ENCODE measurements at places on chromosomes 7 and 10.

DNA sequence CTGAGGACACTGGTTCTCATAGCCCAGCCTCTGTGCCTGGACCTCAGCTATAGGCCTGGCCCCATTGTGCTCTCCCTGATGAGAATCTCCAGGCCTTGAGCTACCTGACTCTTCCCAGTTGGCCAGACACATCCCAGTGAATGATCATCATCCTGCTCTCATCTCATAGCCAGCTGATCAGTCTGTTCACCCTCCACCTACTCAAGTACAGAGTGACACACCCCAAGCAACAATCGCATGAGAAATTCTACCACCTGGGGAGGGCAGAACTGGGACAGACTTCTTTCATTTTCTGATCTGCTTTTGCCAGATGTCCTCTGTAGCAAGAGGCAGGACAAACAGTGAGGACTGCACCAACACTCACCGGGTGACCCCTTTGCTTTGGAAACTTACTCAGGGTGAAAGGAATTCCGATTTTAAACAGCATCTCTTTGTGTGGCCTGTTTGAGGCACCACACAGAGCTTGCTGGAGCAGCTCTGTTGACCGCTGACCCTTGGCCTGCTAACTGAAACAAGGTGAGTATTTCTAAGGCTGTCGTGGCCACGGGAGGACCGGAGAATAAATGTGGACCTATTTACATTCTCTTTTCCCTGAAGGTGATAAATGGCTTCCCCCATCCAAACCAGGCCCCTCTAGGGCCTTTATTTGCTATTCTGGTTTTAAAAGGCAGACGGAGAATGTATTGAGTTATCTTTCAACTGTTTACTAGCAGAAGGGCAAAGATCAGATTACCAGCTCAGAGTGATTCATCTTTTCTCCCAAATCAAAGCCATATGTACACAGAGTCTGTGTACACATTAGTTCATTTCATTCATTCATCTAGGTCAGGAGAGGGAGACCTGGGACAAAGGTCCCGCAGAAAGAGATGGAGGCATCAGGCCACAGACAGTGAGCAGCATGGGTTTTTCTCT, 181.4 kb upstream of the TNS3 start:
- DNase-seq, result peak; percentile 81

DNA sequence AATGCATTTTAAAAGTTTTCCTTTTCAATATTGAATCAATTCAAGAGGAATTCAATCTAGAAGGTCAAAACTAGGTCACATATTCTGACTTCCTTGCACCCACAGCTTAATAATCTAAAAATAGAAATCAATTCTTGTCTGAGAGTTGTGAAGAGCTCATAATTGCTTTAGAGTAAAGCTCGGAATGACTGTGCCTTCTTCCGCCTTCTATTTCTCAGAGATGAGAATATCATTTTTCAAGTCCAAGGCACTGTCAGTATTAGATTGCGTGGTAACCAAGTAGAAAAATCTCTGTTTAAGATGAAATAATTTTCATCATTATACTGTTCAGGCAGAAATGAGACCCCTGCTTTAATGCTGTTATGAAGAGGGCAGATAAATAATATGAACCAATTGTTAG, 272.2 kb upstream of the NFE2L3 start:
- no peak for DNase-seq

- DNase-seq, result no peak
These were observed 16.3 kb downstream of the TAX1BP1 start for GRCh38 chr7:27756298-27756697.

DNA sequence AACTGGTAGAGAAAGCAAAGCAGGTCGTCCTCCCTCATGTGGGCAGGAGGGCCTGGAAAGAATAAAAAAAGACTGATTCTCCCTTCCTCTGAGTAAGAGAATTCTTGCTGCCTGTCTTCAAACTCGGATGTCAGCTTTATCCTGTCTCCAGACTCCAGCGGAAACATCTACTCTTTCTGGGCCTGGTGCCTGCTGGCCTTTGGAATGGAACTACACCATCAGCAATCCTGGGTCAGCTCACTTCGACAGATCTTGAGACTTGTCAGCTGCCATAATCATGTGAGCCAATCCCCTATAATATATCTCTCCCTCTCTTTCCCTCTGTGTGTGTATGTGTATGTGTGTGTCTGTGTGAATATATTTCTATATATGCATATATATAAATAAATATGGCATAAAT, 411.0 kb upstream of the DPP6 start:
- no peak for DNase-seq

DNA sequence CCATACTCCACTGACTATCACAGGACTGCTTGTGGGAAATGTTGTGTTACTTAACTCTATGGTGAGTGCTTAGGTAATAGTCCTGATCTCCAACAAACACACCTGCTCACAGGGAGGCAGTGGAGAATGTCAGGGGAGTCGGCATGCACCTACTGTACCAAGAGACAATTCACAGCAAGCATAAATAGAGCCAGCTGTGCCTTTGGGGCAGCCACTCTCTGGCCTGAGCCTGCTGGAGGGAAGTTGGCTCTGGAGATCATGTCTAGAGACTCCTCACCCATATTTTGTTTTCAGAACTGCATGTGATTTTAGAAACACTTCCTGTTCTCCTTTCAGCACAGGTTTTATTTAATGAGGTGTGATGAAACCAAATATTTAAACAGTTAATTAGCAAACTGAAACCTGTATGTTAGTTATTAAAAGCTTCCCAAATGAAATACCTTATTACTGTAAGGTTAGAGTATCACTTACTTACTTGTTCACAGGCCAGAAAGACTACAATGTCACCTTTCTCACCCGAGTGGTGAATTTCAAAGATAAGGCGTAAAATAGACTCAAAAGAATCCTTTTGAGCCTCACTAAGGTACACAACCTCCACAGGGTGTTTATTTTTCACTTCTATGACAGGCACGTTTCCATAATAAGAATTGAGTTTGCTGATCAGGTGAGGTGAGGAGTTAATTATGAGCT, 21.8 kb downstream of the DHX32 start:
- DNase-seq, result peak; percentile 26

DNA sequence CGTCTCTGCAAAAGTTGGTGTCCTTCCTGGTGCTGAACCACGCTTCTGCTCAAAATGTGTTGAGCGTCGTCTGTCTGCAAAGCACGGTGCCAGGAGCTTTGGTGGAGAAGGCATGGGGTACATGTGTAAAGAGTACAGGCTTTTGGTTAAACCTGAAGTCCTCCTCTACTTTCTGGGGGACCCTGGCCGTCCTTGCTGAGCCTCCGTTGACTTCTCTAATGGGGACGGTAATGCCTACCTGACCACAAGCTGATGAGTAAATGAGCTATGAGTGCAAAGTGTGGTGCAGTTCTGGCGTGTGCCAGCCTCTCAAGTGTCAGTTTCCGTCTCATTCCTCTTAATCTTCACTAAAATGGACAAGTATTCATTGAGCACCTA, 527 bp upstream of the HERPUD2 start:
- DNase-seq, result peak; percentile 11

DNA sequence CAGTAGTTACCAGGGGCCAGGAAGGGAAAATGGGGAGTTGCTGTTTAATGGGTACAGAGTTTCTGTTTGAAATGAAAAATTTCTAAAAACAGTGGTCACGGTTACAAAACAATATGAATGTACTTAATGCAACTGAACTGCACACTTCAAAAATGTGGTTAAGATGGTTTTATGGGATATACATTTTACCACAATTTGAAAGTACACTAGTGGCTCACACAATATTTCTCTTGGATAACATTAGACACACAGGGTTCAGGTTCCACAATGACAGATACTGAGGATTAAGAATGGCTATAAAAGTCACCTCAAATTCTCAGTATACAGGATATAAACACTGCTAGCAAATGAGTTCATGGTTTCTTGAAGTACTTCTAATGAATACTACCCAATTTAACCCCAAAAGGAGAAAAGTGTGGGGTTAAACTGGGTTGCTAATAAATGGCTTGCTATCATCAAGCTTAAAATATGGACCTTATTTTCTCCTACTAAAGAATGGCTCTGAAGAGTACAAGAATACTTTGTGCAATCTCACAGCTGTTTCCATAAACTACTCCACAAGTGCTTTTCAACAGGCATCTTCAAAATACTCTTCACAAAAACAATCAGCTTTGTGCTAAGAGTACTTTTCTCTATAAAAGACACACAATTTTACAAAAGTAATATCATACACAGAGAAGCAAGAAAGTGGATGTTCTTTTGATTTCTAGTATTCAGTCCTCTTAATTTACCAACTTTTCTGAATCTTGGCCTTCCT, 92.9 kb downstream of the SRPK2 start:
- DNase-seq, result no peak

DNA sequence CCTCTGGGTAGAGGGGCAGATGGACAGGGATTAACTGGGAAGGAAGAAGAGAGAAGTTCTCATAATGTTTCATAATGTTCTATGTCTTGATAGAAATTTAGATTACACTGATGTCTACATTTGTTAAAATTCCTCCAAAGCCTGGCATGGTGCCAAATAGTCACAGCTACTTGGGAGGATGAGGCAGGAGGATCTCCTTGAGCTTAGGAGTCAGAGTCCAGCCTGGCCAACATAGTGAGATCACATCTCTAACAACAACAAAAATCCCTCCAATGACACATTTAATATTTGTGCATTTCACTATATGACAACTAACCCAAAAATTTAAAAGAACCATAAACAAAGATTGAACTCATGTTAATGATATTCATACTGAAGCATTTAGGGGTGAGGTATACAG, 33.0 kb upstream of the PPP1R3C start:
- DNase-seq, result no peak

DNA sequence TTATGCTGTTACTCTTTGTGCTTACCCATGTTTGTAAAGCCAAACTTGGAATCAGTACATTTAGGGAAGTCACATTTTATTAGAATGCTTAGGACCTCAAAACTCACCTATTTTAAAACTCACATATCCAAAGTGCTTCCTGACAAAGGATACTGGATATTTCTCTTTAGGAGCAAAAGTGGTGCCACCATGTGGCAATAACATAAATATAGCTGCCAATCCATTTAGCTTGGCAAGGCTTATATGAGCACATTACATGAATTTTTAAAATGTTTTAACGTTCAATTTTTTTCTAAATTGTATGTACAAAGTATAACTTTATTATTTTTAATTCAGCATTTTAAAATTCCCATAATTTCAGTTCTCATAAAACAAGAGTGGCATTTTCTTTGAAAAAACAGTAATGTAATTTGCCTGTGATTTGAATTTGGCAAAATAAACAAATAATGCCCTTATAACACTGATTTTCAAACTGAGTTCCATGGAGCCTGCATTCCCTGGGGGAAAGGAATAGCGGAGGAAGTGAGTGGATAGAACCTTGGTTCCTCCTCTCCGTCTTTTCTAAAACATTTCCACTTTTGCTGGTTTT, 75.4 kb downstream of the HDAC9 start:
- DNase-seq, result peak; percentile 70

- DNase-seq, result no peak
These were observed 37.9 kb downstream of the PNLIPRP3 start for GRCh38 chr10:116465546-116465945.

DNA sequence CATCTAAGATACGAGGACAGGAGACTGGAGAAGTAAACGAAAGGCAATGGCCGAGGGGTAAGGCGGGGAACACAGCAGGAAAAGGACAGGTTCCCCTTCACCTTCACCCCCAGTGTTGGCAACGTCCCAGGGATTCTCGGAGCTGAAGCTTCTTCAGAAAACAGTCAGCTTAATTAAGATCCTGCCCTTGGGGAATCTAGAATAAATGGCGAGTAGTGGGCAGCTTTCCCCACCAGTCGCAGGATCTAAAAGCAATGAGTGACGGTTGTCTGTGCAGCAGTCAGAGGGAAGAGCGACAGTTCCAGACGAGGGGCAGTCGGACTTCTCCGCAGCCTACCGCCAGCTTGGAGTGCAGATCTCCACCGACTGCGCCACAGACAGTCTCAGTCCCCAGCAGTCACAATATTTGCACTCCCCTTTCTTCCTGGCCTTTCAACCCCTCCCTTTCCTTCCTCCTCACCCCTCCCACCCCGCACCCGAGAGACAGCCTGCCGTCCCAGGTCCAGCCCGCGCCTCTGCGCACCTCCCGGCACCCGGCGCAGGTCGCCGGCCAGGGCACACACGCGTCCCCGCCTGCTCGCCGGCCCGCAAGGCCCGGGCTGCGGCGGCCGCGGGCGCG, 10.9 kb upstream of the SP8 start:
- no peak for DNase-seq

DNA sequence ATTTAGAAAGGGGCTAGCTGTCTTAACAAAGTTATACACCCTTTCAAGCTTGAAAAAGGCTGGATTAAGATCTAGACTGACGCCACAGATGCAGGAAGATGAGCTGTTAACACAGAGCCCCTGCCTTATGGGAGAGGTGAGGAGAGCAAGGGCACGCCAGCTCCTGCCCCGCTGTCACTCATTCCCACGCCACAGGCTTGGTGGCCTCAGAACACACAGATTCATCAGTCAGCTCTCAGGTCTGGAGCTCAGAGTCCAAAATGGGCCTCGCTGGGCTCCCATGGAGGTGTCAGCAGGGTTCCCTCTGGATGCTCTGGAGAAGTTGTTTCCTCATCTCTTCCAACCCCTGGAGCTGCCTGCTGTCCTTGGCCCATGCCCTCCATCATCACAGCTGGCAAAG, 554.2 kb downstream of the TCERG1L start:
- no peak for DNase-seq

GRCh38 chr10:106655636-106656035, 508.9 kb downstream of the SORCS1 start:
- no peak for DNase-seq

DNA sequence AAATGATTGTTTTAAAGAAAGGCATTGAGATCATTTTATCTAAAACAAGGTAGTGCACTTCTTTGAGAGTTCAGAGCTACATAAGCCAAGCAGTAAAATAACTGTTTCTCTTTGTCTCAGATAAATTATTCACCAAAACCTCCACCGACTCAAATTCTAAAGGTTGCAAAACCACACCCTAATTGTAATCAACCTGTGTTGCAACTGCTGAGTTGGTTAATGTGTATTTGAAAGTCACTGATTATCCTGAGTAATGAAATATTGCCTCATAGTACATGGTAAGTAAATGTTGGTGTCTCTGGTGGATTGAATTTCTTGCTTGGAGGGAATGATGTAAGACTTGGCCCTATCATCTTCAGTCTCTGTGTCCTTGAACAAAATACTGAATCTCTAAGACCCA, 35.9 kb upstream of the CYP2C9 start:
- DNase-seq, result peak; percentile 100

- no peak for DNase-seq
These were observed 80.0 kb downstream of the ZNF277 start for GRCh38 chr7:112286250-112287086.

- DNase-seq, result no peak
These were observed 341.0 kb upstream of the PHF14 start for GRCh38 chr7:10632712-10633111.

- DNase-seq, result no peak
These were observed 370.1 kb downstream of the IPMK start for GRCh38 chr10:57897611-57898010.

- DNase-seq, result peak; percentile 75
These were observed 12.2 kb downstream of the CCDC6 start for GRCh38 chr10:59894114-59894513.

GRCh38 chr10:101745074-101745696, 30.7 kb downstream of the FGF8 start:
- DNase-seq, result no peak

Measured in renal cortical epithelial cell (primary cell).